ENCODE measurements at places on chromosomes 12 and 14. TPM values are rescaled to one million over a fixed set of nuclear protein-coding genes. Genes with fewer than 3 reads are reported as not detected.
A peak's percentile ranks its signal among the peaks of the same experiment; 100 is the strongest.

Gene CLEC4C
- total RNA-seq: not detected

DNA sequence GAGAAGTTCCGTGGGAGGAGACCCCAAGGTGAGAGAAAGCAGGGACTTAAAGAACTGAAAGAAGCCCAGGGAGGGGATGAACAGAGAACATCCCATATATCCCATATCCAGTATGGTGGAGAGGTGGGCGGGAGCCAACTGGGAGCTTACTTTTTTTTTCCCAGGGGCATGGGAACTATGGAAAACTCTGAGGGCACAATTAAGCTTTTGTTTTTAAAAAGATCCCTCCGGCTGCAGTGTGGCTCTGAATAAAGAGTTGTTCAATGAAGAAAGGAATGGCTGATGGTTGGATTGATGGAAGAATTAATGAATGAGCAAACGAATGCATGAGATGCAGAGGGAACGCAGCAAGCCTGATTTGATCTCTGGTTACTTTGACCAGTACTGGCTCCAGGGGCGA, 12.6 kb downstream of the NTF3 start:
- no peak for DNase-seq
- H3K27me3 ChIP-seq: peaks cover 2% of the 10 kb centered on the region
- no peaks in the 10 kb centered on the region for H3K36me3 ChIP-seq
- H3K4me1 ChIP-seq: no peaks in the 10 kb centered on the region

Gene COQ10A
- 16.7 TPM for total RNA-seq

- no peaks in the 10 kb centered on the region for H3K27me3 ChIP-seq
- no peak for DNase-seq
- no peak overlapping the region for H3K4me3 ChIP-seq
- no peak overlapping the region for H3K27ac ChIP-seq
These were observed 2.8 kb upstream of the ACADS start for GRCh38 chr12:120722784-120723183.

DNA sequence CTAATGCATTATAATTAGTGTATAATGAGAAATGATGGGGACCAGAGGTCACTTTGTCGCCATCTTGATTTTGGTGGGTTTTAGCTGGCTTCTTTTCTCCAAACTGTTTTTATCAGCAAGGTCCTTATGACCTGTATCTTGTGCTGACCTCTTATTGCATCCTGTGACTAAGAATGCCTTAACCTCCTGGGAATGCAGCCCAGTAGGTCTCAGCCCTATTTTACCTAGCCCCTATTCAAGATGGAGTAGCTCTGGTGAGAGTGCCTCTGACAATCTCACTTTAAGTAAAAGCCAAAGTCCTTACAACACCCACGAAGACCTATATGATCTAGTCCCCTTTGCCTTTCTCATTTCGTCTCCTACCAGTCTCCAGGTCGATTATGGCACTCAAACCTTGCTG, 28.3 kb upstream of the STRAP start:
- no peaks in the 10 kb centered on the region for H3K36me3 ChIP-seq
- no peak for DNase-seq
- no peak overlapping the region for H3K4me3 ChIP-seq
- peaks cover 7% of the 10 kb centered on the region for H3K27me3 ChIP-seq
- H3K27ac ChIP-seq: no peak overlapping the region
- no peaks in the 10 kb centered on the region for H3K4me1 ChIP-seq

Gene FGF6
- not detected for total RNA-seq

GRCh38 chr14:104973135-104973384, 5.1 kb downstream of the AHNAK2 start:
- no peak for DNase-seq
- no peak overlapping the region for H3K27ac ChIP-seq
- H3K4me1 ChIP-seq: peaks cover 7% of the 10 kb centered on the region
- H3K4me3 ChIP-seq: no peak overlapping the region
- no peaks in the 10 kb centered on the region for H3K36me3 ChIP-seq

DNA sequence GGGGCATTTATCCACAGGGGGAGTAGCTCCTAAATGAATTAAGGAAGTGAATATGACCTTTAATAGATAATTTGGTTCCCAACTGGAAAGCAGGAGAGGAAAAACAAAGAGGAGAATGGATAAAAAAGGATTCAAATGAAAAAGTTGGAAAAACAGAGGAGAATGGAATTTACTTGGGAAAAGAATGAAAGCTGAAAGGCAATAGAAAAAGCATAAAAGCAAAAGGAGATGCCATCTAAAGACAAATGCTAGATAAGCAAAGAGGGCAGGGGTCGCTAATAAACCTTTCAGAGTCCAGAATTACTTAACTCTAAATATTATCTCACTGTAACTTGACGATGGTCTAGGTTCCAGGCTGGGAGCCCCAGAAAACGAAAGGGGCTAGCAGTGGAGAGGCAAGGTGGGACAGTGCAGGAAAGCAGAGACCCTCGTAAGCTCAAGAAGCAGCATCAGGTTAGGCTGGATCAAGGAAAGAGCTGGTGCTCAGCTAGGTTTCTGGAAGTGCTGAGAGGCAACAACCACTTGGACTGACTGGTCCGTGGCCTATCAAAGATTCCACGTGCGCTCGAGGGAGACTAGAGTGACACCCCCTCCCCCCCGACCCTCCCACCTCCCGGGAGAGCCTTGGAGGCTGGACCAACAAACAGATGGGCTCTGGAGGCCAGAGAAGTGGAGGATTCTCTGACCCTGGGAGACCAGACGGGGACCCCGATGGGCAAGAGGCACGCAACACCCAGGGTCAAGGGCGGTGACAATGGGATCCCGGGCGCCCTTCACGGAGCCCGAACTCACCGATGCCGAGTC, 1.2 kb downstream of the SLC2A13 start:
- peaks cover 30% of the 10 kb centered on the region for H3K27me3 ChIP-seq
- no peak for DNase-seq
- H3K27ac ChIP-seq: no peak overlapping the region
- H3K4me1 ChIP-seq: peaks cover 27% of the 10 kb centered on the region
- no peaks in the 10 kb centered on the region for H3K36me3 ChIP-seq

Gene RNASE3
- total RNA-seq: not detected

Gene CLEC9A
- total RNA-seq: not detected

DNA sequence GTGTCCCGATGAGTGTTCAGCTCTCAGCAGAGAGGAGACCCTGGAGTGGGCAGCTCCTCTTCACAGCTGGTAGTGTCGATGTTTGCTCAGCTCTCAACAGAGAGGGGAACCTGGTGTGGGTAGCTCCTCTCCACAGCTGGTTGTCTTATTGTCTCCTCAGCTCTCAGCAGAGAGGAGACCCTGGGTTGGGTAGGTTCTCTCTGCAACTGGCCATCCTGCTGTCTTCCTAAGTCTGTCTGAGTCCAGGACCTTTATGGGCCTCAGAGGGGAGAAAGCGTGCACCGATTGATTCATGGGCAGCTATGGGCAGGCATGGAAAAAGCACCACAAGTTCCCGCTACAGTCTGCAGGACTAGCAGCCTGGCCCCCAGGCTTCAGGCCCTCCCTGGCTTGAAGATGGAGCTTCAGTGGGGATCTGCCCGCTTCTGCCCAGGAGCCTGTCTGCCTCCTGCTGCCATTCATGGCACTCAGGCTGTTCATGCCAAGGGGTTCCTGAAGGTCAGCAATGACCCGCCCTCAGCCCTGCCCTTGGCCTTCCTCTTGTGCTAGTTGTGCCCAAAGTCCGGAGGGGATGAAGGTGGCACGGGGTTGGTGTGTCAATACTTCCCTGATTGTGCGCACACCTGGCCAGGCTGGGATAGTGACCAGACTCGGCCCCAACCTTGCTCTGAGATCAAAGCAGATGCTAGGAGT, 224.2 kb downstream of the KCNC2 start:
- no peak for DNase-seq
- no peak overlapping the region for H3K4me3 ChIP-seq
- no peaks in the 10 kb centered on the region for H3K27me3 ChIP-seq
- H3K36me3 ChIP-seq: no peaks in the 10 kb centered on the region
- no peaks in the 10 kb centered on the region for H3K4me1 ChIP-seq

Gene ZNF891
- total RNA-seq: 1.6 TPM

Gene SDR9C7
- total RNA-seq: not detected

DNA sequence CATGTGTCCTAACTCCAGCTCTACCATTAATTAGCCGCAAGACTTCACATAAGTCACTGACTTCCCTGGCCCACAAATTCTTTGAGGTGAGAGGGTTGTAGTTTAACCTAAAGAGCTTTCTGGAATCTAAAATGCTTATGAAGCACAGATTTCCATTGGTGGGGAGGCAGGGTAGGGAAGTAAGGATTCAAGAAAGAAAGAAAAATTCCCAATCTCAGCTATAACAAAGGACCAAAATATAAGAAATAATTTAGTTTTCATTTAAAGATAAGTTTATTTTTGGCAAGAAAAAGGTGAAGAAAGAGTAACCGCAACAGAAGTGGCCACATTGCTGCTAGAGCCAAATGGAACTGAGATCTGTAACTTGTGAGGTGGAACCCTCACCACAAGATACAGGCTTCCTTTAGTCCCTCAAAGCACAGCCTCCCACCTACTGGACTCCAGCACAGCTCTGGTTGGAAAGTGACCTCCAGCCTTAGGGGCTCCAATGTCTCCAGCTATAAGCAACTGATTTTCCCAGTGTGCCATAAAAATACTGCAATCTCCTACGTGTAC, 23.6 kb downstream of the DAD1 start:
- peak overlapping the region; percentile 62 for H3K4me3 ChIP-seq
- no peaks in the 10 kb centered on the region for H3K27me3 ChIP-seq
- H3K4me1 ChIP-seq: peaks cover 91% of the 10 kb centered on the region
- no peak for DNase-seq
- peaks cover 50% of the 10 kb centered on the region for H3K36me3 ChIP-seq
- peak overlapping the region; percentile 95 for H3K27ac ChIP-seq

Gene FAM90A1
- total RNA-seq: 0.20 TPM

DNA sequence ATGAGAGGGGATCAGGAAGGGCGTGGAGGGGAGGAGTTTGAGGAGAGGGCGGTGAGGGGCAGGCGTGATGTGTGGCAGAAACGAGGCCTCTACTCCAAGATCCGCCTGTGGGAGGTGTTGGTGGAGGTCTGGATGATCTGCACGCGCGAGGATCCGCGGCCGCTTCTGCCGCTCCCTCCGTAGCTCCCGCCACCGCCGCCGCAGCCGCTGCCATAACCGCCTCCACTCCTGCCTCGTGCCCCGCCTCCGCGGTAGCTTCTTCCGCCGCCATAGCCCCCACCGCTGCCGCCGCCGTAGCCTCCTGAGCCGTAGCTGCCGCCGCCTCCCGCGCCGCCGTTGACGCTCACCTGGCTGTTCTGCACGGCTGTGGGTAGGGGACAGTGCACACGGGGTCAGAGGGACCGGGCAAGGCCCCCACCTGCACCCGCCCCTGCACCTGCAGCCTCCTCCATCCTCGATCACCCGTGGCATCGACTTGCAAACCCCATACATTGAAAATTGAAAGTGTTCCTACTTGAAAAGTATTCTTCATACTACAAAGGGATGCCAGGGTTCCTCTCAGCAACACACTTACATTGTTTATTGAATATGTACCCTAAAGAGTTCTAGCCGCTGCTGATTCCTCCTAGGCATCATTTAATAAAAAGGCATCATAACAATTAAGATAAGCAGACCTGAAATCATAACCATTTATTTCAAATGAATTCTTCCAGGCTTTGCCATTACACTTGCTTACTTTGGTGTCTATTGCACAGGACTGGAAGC, 11.1 kb upstream of the KRT1 start:
- peak overlapping the region; percentile 57 for H3K4me3 ChIP-seq
- H3K36me3 ChIP-seq: no peaks in the 10 kb centered on the region
- H3K27ac ChIP-seq: no peak overlapping the region
- H3K4me1 ChIP-seq: peaks cover 11% of the 10 kb centered on the region

GRCh38 chr12:113837528-113838296, 128.4 kb downstream of the RBM19 start:
- DNase-seq: no peak
- H3K4me3 ChIP-seq: no peak overlapping the region
- no peak overlapping the region for H3K27ac ChIP-seq
- H3K4me1 ChIP-seq: no peaks in the 10 kb centered on the region
- H3K36me3 ChIP-seq: no peaks in the 10 kb centered on the region

GRCh38 chr12:72074956-72075355, 136.3 kb downstream of the TPH2 start:
- H3K4me3 ChIP-seq: no peak overlapping the region
- H3K27me3 ChIP-seq: no peaks in the 10 kb centered on the region
- no peak for DNase-seq
- H3K27ac ChIP-seq: no peak overlapping the region
- no peaks in the 10 kb centered on the region for H3K4me1 ChIP-seq
- no peaks in the 10 kb centered on the region for H3K36me3 ChIP-seq

Data from activated CD4-positive, alpha-beta memory T cell treated with anti-CD3 and anti-CD28 coated beads, Interleukin-2, amount 10 ng/mL, durations not matched to agents 7 days and 5 days (primary cell).